Sciatic nerve (tissue), 2 donors: ENCODE measurements at places on chromosomes 12 and 14. TPM values are rescaled to one million over a fixed set of nuclear protein-coding genes. Genes with fewer than 3 reads are reported as not detected.

CD69 gene
- 10.9 TPM for total RNA-seq

KRT5 gene
- 2.6 TPM for total RNA-seq

LRTM2 gene
- total RNA-seq: not detected

ADGRD1 gene
- 224 TPM for total RNA-seq

CPNE6 gene
- not detected for total RNA-seq

ACOT6 gene
- total RNA-seq: not detected

GPD1 gene
- total RNA-seq: 32.2 TPM

SLC2A3 gene
- total RNA-seq: 431 TPM

GRCh38 chr12:4159851-4160250 lies 113.7 kb upstream of the CCND2 start:
- DNase-seq: no peak

GRCh38 chr12:105359856-105360255 lies 29.4 kb downstream of the C12orf75 start:
- DNase-seq: no peak

DNA sequence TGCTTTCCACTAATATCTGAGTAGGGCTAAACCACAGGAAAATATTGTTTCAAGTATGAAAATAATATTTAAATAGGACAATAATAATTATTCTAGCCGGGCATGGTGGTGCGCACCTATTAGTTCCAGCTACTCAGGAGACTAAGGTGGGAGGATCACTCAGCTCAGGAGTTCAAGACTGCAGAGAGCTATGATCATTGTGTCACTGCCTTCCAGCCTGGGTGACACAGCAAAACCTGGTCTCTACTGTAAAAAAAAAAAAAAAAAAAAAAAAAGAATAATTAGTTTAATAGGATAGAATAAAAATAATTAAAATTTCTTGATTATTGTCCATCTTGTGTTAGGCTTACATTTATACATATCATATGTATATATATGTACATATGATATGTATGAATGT lies 38.5 kb upstream of the BAZ1A start:
- DNase-seq: no peak

DNA sequence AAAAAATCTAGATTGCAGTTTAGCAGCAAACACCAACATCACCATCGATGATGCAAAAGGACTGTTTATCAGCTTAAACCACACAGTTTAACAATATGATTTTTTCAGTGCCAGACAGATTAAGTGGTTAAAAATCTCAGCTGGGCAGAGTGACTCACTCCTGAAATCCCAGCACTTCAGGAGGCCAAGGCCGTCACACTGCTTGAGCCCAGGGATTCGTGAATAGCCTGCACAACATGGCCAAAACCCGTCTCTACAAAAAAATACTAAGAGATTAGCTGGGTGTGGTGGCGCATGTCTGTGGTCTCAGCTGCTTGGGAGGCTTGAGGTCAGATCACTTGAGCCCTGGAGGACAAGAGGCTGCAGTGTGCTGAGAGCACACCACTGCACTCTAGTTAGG lies 8.9 kb downstream of the RSRC2 start:
- no peak for DNase-seq

DNA sequence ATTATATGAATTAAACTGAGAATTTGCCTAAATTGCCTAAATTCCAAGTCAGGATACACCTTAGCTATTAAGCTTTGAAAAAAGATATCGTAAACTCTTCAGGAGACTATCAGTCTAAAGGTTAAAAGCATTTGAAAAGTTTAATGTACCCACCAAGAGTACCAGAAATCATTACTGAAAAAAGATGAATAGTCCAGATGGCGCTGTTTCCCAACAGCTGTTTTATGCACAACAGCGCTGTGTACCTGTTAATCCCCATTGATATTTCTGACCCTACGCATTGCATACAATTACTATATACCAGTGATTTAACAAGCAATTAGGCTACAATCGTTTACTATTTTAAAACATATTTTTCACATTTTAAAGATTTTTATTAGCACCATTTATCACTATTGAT lies 185.0 kb downstream of the PLCZ1 start:
- no peak for DNase-seq

DNA sequence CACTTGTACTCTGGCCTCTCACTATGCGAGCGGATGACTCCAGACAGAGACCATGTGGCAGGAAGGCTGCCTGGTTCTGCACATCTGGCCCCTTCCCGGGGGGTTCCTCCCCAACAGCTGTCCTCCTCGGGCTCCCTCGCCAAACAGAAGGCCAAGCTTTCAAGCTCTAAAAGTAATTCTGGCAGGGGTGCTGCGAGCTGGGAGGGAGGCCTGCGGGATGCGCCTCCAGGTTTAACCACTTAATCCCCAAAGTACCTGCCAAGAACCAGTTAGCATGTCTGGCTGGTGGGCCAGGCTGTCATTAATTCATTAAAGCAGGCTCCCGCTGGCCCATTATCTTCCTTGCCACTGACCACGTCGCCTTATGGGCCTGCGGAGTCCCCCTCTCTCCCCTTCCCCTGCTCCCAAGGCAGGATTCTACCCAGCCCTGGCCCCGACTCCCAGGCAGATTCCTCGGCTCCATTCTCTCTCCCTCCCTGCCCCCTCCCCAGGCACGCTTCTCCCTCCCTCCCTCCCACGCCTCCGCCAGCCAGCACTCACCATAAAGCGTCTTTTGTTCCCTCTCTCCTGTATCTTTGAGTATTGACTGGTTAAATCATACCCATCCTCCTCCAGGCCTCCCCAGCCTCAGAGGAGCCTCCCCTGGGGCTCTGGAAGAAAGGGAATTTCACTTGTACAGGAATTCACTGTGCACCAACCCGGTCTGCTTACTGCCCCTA lies 4.9 kb downstream of the HRK start:
- no peak for DNase-seq

DNA sequence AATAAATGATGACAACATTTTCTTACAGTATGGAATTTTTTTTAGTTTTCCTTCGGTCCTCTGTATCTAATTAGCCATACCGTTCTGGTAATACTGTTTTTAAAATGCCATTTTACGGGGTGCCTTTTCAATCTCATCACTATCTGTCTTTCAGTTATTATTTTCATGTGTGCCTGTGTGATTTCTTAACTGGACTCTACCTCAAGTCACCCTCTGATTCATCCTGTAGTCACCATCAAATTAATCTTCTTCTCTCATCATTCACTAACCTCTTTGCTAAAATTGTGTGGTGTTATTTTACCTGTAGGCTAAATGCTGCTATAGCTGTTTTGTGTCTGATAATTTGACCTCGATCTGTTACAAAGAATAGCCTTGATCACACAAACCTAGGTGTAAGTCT lies 16.0 kb upstream of the CCT2 start:
- no peak for DNase-seq

- no peak for DNase-seq
Measured at GRCh38 chr12:124279846-124280360, 15.0 kb upstream of the RFLNA start.

DNA sequence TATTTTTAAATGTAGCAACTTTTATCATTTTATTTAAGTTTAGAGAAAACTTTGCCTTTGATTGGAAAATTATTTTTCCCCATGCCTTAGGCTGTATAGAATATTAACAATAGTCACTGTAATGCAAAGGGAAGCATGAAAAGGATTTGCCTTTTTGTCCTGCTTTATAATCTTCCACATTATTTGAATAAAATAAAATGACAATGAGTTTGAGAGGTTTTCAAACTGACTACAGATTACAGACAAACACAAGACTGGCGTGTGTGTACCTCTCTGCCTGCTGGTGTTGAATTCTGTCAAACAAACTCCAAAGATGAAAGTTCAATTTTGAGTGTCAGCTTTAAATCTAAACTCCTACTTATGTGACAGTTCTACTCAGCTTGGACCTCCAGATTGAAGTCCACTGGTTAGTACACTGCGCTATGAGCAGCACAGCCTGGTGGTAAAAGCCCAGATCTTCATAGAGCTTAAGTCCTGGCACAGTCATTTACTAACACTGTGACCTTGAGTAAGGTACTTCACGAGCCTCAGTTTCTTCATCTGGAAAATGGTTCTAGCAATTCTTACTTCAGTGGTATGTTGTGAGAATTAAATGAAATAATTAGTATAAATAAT lies 98.3 kb upstream of the CPNE8 start:
- no peak for DNase-seq

DNA sequence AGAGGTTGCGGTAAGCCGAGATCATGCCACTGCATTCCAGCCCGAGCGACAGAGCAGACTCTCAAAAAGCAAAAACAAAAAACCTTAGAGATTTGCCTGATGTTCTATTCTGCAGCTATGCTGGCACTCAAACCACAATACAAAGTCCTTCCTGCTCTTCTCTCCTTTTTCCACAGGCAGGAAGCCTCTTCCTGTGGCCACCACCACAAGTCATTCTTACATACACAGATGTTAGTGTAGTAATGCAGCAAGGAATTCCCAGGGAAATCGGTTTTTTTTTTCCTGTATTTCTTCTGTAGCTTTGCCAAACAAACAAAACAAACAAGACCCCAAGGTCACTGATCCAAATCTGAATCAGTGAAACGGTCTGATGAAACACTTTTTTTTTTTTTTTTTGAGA lies 104.3 kb downstream of the FIGNL2 start:
- DNase-seq: no peak

DNA sequence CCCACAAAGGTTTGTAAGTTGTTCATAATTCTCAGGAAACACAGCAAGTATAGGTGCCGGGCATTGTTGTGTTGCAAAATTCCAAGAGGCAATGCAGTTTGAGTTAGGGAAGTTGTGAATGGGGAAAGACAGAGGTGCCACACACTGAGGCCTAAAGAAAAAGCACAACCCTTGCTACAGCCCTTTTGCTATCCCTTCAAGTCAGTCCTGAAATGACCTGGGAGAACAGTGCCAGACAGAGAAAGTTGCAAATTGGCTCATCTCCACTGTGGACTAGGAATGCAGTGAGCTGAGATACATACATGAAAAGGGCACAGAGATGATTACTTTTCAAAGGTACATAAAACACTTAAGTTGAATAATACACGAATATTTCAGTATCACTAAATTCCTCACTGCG lies 213.3 kb upstream of the TMTC1 start:
- no peak for DNase-seq

GRCh38 chr14:98059106-98059505 lies 1212.9 kb downstream of the BCL11B start:
- no peak for DNase-seq

GRCh38 chr14:58805057-58805456 lies 167.3 kb downstream of the DACT1 start:
- DNase-seq: no peak

GRCh38 chr14:81826081-81826480 lies 292.4 kb upstream of the SEL1L start:
- no peak for DNase-seq

DNA sequence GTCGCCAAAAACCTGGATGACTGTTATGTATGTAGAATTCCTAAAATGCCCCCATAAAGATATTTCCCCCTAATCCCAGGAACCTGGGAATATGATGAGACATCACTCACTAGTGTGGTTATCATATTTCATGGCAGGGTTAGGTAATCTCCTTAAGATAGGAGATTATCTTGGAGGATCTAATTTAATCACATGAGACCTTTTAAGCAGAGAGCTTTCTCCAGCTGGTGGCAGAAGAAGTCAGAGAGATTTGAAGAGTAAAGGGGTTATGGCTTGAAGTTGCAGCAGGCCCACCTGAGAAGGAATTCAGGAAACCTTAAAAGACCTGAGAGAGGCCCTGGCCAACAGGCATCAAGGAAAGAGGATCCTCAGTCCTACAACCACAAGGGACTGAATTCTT lies 53.6 kb downstream of the DYRK2 start:
- DNase-seq: no peak

- no peak for DNase-seq
Measured at GRCh38 chr12:30911207-30911606, 15.3 kb upstream of the TSPAN11 start.

DNA sequence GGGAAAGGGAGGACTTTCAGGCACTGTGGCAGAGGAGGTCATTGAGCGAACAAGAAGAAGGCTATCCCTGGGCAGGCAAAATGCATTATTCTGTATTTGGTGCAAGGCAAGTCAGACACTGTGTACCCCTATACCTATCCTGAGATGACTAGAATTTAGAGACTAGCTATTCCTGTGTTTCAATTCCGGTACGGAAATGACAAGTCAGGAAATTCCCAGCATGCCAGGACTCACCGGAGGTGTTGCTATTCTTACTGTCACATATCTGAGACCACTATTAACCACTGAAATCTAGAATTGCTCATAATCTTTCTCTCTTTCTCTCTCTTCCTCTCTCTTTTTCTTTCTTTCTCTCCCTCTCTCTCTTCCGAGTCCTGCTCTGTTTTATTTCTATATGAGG lies 297.1 kb downstream of the PDZRN4 start:
- no peak for DNase-seq

DNA sequence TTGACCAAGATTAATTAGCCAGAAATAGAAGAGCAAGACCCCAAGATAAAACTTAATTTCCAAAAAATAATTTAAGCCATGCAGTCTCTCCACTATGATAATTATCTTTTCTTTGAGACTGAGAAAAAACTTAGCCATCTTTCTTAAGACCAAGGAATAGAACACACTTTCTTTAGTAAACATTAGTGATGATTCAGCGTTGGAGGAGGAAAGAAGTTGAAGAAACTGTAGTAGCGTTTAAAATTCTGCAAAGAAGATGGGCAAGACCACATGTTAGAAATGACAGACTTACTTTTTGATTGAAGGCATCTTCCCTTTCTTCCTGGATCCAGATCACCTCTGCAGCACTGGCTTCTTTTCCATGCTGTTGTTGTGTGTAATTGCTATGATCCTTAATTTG lies 124.8 kb upstream of the RASSF8 start:
- no peak for DNase-seq

DNA sequence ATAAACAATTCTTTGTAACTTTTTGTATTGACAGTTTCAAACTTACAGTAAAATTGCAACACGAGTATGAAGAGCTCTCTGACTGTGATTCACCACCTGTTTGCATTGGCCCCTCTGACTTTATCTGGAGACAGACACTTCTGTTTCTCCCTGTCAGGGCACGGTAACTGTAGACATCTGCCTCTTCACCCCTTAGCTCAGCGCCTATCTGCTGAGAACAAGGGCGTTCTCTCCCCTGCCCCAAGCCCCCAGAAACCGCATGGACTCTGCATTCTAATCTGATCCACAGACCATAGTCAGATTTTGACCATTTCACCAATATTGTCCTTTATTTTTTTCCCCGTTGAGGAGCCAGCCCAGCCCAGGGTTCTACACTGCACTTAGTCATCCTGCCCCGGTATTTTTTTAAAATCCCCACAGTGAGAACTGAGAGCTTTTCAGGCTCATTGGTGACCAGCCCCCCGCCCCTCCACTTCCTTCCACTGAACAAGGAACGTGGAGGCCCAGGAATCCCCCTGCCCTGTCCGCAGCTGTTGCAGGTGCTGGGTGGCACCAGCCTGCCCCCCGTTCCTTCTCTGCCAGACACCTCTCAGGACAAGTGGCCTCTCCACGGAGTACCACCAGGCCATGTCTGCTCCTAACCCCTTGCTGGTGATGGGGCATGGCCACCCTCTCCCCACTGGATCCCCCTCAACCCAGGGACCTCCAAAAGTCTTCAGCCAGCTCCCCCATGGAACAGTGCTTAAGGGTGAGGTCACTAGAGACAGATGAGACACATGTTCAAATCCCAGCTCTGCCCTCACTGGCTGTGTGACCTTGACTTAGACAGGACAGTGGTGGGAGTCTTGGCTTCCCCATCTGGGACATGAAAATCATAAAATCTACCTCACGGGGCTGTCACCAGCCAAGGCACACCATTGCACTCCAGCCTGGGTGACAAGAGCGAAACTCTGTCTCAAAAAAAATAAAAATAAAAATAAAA lies 11.2 kb downstream of the RHOF start:
- no peak for DNase-seq
